Activated CD4-positive, CD25-positive, alpha-beta regulatory T cell treated with anti-CD3 and anti-CD28 coated beads, Interleukin-2, amount 50 U/mL, for 24 hours (primary cell): ENCODE measurements at places on chromosomes 1 and 21.

DNA sequence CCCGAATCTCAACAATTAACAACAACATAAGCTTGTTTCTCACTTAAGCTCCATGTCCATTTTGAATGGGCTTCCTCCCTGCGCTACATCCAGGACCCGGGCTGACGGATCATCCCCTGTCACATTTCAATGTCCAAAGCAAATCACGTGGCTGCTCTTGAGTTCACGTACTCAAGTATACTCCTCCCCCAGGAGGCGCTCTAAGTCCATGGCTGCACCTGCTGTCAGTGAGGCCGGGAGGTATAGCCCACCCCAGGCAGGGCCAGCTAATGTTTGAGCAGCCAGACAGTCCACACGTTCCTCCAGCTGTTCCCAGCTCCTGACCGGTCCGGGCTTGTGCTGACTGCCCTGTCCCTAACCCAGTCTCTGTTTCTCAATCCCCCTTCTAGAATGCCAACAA lies 220.8 kb downstream of the SLC35F3 start:
- no peak for ATAC-seq

DNA sequence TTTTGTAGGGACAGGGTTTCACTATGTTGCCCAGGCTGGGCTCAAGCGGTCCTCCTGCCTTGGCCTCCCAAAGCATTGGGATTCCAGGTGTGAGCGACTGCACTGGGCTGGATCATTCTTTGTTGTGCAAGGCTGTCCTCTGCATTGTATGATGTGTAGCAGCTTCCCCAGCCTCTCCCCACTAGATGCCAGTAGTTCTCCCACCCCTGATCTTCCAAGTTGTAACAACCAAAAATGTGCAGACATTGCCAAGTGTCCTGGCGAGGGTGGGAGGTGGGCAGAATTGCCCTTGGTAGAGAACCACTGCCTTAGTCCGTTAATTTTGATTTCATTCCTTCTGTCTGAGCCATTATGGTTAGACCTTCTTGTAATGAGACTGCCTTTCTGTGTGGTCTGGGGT lies 7.2 kb downstream of the GALNT2 start:
- ATAC-seq, result no peak

- no peak for ATAC-seq
Observed at GRCh38 chr21:36263797-36264196, 56.2 kb upstream of the MORC3 start.

DNA sequence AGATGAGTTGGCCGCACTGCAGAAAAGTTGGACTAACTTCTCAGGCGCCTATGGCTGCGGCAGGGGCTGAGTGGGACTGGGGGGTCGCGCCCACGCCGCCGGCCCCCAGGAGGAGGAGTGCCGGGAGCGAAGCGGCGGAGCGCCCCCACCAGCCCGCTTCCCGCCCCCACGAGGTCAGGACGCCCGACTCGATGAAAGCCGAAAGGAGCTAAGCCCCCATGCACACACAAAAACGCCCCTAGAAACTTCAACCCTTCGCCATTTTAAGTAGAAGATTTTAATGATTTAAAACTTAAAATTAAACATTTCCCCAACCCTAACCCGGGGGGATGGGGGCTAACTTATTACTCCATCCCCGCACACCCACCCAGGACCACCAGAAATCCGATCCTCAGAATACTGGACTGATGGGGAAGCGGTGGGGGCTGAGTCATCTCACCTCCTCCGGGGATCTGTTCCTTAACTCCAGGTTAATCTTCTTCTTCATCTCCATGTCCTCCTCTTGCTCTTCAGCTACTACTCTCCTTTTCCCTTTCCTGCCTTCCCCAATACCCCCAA lies 539 bp downstream of the ANP32E start:
- no peak for ATAC-seq

DNA sequence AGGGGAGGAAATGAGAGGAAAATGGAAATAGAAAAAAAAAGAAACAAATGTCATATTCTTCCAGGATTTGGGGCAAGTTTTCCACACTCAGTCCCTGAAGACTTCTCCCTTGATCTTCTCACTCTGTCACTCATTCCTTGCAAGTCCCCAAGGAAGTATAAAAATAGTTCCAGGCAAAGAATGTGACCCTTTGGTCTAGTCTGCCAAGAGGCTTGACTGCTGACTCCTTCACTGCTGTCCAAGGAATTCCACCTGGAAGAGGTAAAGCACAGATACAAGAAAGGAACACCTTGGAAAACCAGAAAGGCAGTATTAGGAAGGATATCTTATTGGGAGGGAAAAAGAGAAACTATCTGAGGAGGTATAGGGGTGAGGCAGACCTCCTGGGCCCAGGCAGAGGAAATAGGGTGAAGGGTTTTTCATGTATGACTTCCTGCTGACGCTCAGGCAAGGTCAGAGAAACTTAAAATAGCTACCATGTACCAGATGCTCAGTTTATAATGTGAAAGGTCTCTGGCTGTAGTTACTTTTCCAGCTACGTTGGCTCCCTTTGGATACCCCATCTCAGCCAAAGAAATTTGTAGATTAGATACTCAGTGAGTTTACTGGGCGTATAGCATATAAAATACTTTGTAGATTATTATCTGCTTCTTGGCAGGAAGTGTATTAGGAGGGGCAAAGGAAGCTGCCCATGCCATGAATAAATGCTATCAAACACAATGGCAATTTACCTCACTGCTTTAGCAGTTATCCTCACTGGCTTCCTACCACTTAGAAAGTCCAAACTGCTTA lies 2.0 kb upstream of the GJA5 start:
- ATAC-seq, result peak; percentile 44

GRCh38 chr1:206776229-206776628 lies 3.9 kb upstream of the IL10 start:
- ATAC-seq, result no peak

DNA sequence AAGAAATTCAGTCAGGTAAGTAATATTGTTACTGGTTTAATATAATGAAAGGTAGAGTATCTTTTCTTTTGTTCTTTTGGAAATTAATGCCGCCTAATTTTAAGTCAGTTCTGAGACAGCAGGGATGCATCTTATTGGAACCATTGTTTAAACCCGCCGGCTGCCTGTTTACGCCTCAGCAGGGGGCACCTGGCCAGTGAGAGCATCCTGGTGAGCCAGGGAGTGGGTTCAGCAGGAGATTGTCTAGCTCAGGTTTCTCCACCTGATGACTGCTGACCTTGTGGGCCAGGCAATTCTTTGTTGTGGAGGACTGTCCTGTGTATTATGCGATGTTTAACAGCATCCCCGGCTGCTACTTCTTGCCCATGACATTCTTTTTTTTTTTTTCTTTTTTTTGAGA lies 30.2 kb downstream of the CHAF1B start:
- ATAC-seq, result no peak

- ATAC-seq, result no peak
Observed at GRCh38 chr1:161801955-161802354, 35.8 kb downstream of the ATF6 start.

GRCh38 chr1:148353461-148354283 lies 129.4 kb downstream of the PPIAL4G start:
- peak; percentile 46 for ATAC-seq

DNA sequence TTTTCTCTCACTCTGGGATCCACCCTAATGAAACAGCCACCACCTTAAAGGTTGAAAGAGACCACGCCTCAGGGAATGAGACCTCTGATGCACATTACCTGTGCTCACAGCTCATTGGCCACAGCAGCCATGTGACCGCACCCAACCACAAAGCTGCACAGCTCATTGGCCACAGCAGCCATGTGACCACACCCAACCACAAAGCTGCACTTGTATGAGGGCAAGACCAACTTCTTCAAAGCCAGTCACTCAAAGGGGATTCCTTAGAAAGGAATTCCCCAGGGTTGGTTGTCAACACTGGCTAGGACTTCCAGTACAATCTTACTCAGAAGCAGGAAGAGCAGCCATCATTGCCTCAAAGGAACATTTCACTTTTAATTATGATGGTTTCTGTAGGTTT lies 43.6 kb upstream of the PDE9A start:
- ATAC-seq, result peak; percentile 90

GRCh38 chr1:180255536-180256340 lies 25.7 kb downstream of the LHX4 start:
- ATAC-seq, result no peak

DNA sequence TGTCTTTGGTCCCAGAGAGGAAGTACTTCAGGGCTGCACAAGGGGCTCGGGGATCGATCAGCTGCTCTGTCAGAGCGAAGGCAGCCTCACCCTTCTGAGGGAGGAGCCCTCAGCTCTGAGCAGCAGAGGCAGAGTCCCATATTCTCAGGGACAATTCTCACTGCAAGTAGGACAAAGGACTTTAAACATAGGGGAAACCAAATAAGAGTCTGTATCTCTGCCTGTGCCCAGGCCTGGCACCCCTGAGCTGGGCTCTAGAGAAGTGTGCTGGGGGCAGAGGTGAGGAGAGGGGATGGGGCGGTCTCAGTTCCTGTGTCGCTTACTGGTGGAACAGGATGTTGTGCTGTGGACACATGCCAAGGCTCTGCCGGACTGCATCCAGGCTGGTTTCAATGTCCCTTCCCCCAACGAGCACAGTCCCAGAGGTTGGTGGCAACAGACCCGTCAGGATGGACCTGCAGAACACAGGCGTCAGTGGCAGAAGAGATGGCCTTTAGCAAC lies 76.6 kb downstream of the ABCA4 start:
- ATAC-seq, result no peak
